CD4-positive, alpha-beta T cell (primary cell): ENCODE measurements at places on chromosomes 11 and 22. TPM values are rescaled to one million over a fixed set of nuclear protein-coding genes. Genes with fewer than 3 reads are reported as not detected.

The DDTL gene
- 3.5 TPM for total RNA-seq

The TRIM51 gene
- not detected for total RNA-seq

The CHRM1 gene
- total RNA-seq = not detected

The ZFTA gene
- 1.0 TPM for total RNA-seq

The ANO9 gene
- 114 TPM for total RNA-seq

The TMEM191B gene
- total RNA-seq = 12.7 TPM

The PDE2A gene
- 4.0 TPM for total RNA-seq

The RIC3 gene
- total RNA-seq = 57.6 TPM

- no peak for DNase-seq
Observed at GRCh38 chr11:86473991-86474833, 99.5 kb downstream of the CCDC81 start.

- no peak for DNase-seq
Observed at GRCh38 chr11:72750556-72751115, 1.6 kb downstream of the ARAP1 start.

DNA sequence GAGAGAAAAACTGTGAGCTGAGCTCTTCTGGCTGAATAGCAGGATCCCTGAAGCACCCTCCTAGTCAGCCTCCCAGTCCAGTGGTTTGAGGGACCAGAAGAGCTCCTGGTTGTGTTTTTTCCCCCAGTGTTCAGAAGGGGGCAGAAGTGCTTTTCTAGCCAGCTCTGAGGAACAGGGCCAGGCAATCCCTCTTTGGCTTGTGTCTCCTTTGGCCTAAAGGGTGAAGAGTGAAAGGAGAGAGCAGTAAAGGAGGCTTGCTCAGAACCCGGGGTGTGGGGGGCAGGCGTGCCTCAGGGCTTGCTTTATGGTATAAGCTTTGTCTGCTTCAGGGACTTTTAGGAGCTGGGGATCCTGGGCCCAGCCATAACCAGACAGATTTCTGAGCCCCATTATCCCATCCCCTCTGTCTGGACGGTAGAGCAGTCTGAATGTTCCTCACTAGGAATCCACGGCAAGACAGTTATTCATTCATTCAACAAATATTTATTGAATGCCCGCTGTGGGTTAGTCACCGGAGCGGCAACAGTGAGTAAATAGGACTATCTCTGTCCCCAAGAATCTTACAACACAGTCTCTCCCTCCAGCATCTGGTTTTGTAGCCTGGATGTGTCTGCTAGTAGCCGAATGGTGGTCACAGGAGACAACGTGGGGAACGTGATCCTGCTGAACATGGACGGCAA is 14.5 kb downstream of the ACP2 start:
- DNase-seq = peak; percentile 15

- no peak for DNase-seq
Observed at GRCh38 chr11:14203321-14203720, 155.7 kb downstream of the RRAS2 start.

DNA sequence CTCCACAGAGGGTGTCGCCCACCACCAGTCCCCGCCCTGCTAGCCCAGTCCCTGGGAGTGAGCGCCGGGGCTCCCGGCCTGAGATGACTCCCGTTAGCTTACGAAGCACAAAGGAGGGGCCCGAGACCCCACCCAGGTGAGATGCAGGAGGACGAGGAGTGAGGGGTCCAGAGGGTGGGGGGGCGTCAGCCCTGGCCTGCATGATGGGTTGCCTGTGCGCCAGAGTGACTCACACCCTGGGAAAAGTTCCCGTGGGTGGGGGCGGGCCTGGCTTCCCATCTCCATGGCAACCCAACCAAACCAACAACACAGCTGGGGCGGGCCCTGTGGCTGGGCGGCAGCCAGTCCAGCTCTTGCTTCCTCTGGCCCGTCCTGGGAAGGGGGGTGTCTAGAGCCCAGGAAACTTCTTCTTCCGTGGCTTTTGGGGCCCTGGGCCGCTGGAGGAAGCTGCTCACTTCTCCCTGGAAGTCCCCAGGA is 4.5 kb downstream of the GAS2L1 start:
- peak; percentile 21 for DNase-seq

- DNase-seq = no peak
Observed at GRCh38 chr11:23013509-23013908, 153.2 kb upstream of the CCDC179 start.

- no peak for DNase-seq
Observed at GRCh38 chr11:123905826-123906225, 3.9 kb downstream of the OR8D4 start.

DNA sequence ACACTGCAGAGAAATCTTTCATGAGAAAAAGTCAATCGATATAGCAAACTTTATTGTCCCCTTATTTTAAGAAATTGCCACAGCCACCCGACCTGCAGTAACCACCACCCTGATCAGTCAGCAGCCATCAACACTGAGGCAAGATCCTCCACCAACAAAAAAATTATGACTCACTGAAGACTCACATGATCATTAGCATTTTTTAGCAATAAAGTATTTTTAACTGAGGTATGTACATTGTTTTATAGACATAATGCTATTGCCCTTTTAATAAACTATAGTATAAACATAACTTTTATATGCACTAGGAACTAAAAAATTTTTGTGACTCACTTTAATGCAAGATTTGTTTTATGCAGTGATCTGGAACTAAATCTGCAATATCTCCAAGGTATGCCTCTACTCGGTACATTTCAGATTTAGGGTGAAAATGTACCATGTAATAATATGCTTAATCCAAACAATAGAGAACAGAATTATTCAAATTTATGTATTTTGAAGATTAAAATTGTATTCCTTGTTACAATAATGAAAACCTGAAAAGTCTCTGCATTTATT is 79.2 kb upstream of the CEP126 start:
- no peak for DNase-seq

GRCh38 chr11:115944596-115944995 is 440.4 kb upstream of the CADM1 start:
- DNase-seq = no peak

DNA sequence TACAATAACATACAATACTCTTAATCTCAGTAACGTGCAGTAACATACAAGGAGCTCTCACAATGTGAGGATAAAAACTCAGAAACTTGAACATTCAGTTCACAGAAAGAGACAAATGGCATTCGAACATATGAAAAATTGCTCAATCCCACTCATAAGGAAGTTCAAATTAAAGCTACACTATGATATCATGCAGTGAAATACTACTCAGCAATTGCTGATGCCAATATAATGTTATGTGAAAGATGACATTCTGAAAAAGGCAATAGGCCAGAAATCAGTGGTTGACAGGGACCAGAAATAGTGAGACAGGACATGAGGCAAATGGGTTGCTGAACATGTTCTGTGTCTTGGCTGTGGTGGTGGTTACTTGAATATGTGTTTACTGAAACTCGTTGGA is 33.7 kb upstream of the PITPNB start:
- no peak for DNase-seq

DNA sequence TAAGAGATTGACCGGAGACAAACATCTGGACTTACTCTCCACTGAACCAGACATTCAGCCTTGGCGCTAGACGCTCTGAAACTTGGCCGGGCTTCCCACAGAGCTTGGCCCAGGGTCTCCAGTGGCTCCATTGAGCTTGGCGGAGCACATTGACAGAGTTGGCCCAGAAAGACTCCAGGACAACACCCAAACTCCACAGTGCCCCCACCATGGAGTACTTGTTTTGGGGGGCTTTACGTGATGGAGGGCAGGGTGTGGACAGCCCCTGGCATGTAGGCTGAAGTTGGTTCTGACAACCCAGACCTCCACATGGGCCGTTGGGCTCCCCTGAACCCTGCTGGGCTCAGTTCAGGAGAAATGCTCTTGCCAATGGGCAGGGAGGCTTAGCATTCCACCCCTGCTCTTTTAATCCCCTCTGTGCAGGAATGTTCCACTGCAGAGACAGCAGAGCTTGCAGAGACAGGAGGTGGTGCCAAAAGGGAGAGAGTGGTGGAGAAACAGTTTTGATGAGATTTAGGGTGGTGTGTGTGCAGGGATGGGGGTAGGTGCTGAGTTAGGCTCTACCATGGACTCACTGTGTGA is 102.4 kb upstream of the TIMP3 start:
- DNase-seq = no peak

GRCh38 chr22:29275167-29275566 is 7.1 kb downstream of the EWSR1 start:
- DNase-seq = no peak

DNA sequence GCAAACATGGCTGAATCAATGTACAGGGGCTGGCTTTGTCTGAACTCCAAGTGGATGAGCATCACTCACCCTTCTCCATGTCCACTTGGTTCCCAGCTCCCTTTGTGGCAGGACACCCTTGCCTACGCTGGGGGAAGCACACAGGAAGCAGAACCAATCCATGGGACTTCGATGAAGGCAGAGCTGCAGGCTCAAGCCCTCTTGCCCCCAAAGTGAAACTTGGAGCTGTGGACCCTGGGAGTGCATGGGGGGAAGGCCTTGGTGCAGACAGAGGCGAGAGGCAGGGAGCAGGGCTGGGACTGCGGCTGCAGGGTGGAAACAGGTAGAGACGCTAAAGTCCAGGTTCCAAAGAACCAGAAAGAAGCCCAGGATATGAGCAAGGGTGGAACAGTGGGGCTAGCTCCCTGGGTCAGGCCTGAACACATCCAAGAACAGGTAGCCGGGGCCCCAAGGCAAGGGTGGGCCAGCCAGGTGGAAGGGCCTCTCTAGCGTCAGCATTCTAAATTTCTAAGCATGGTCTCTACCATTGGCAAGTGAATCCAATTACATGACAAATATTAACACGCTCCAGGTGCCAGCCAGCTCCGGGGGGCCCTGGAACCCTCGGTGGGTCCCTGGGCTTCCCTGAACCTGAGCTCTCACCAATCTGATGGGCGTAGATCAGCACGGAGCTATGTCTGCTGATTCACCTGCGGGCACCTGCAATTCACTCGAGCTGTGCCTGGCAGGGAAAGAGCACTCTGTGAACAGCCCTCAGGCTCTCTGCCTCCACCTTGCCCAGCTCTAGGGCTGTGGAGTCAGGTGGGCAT is 532.8 kb downstream of the BRD1 start:
- no peak for DNase-seq

DNA sequence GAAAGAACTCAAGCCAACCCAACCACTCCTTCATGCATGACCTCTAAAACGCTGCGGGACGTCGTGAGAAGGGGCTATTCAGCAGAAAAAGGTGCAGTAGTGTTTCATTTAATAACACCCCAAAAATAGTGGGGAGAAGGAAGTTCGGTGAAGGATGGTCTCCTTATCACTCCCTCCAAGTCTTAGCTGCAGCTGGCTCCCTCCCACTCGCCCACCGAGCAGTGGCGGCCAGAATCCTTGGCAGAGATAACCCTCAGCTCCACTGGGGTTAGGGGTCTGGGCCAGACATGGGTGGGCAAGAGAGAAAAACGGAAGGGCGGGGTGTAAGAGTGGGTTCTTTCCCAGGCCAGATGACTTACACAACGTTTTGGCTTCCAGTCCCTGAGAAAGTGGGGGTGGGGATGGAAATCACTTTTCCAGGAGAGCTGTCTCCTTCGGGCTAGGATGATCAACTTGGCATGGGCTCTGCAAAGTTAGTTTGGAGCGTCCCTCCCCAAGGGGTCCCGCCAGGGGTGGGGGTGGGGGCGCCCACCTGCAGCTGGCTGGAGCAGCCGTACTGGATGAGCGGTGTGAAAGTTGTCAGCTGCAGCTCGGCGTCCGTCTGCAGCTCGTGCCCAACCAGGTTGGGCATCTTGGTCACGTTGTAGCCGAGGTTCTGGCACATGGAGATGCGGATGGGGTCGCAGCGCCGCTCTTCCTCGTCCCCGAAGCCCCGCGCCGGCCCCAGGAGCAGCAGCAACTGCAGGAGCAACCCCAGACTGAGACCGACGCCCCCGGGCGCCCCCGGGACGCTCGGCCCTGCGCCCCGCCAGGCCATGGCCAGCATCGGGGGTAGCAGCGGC is 705 bp downstream of the FZD4 start:
- no peak for DNase-seq

- no peak for DNase-seq
Observed at GRCh38 chr22:44624689-44625420, 77.1 kb upstream of the PRR5 start.

- DNase-seq = peak; percentile 44
Observed at GRCh38 chr11:46298699-46299433, 21.4 kb downstream of the CREB3L1 start.
